ENCODE measurements at places on chromosomes 12 and 14.

DNA sequence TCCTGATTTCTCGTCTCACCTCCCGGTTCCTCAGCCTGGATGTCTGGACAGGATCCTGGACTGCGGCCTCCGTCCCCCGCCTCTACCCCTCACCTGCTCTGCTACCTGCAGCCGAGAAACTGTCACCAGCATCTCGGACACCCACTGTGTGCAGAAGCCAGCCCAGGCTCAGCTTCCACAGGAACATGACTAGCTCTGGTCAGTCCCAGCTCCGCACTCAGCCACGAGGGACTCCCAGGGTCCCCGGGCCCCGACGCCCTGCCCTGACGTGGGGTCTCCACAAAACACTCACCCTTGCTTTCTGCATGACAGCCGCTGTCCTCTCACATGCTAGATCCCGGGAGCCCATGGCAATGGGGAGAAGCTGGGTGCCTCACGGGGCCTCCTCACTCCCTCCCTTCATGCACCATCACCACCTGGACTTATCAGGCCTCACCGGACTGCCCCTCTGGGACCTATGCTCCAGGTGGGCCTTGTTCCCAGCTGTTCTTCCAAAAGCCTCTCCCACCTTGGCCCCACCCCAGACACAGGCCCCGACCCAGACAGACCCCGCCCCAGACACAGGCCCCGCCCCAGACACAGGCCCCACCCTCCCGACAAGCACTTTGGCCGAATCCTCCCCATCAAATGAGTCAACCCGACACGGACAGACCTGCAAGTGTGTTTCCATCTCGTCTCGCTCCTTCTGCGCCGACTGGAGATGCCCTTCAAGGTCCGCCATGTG, 26.9 kb upstream of the ANKLE2 start:
- DNase-seq: no peak

- no peak for DNase-seq
Measured at GRCh38 chr14:90191154-90191553, 65.2 kb upstream of the PSMC1 start.

- DNase-seq: no peak
Measured at GRCh38 chr12:30932881-30933280, 6.3 kb downstream of the TSPAN11 start.

DNA sequence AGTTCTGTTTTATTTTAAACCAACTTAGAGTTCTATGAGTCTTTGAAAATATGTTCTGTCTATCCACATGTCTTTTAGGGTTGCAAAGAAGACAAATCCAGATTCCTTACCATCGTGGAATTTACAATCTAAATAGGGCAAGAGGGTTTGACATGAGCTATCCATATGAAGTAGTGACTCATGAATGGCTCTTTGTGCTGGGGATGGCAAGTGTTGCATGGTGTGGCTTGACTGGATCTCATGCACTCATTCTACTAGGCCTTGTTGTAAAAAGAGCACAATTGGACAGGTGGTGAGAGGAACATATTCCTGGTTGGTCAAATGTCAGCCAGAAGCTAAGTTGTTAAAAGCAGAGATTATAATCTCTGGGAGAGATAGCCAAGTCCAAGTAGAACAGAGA, 509.1 kb downstream of the DIO2 start:
- DNase-seq: no peak

- no peak for DNase-seq
Measured at GRCh38 chr12:69099201-69099837, 140.1 kb upstream of the CPSF6 start.

- DNase-seq: no peak
Measured at GRCh38 chr14:81567302-81567701, 33.6 kb upstream of the SEL1L start.

GRCh38 chr14:35932659-35933159, 106.6 kb downstream of the BRMS1L start:
- DNase-seq: no peak

- no peak for DNase-seq
Measured at GRCh38 chr14:73887694-73888459, 1.2 kb downstream of the ZNF410 start.

DNA sequence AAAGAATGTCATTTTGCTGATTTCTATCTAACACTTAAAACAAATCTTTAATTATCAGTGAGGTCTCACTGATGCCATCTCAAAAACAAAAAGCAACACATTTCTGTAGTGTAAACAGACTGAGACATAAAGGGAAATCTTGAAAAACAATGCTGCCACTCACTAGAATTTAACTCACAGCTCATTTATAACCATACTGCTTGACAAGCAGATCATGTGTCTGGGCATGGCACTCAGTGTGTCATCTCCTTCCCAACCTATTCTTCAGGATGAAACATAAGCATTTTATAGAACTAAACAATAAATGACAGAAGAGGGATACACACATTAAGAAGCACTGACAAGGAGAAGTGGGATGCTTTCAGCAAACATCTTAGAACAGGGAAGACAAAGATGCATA, 22.4 kb downstream of the ATF7 start:
- no peak for DNase-seq

GRCh38 chr12:114981036-114981435, 297.1 kb upstream of the TBX3 start:
- DNase-seq: no peak

- no peak for DNase-seq
Measured at GRCh38 chr14:62179367-62180018, 417.3 kb downstream of the SNAPC1 start.

DNA sequence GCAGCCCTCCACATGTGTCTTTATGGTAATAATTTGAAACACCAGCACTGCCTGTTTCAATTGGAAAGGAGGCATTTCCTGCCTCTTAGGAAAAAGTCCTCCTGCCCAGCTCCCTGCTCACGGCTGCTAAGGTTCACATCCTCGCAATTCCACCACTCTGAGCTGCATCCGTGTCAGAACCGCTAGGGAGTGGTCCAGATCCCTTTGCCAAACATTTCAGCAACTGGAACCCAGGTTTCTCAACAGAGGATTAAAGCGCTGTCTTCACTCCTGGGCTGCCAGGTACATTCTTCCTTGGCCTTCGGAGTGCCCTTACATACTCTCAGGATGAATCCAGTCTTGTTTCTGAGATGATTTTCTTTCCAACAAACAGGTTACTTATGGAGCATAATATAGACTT, 23.3 kb downstream of the C14orf132 start:
- DNase-seq: no peak

DNA sequence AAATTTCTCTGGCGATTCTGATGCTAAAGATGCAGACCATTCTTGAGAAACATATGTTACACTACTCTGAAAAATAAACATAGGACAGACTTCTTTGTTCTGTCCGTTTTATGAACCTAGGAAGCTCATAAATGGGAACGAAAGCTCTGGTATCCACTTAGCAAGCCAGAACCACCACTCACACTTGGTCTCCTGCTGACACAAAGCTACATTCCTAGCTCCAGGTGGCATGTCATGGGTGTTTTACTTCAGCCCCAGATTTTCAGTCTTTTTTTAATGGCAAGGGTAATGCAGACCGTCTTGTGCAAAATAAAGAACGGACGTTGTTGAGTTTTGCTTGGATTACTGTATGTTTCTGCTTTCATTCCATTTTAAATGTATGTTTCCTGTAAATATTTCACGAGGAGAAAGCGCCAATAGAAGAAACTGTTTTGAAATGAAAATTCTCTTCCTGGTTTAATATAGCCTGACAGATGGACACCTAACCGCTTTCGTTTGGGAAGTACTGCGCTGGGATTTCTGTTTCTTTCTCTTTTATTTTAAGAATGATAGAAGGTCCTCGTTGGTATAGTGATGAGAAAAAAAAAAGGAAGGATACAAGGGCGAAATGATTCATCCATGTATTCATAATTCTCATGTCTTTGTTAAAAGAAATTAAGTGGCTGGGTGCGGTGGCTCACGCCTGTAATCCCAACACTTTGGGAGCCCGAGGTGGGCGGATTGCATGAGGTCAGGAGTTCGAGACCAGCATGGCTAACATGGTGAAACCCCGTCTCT, 871 bp upstream of the COQ5 start:
- DNase-seq: no peak

GRCh38 chr12:11446372-11446771, 51.0 kb upstream of the PRB2 start:
- no peak for DNase-seq

DNA sequence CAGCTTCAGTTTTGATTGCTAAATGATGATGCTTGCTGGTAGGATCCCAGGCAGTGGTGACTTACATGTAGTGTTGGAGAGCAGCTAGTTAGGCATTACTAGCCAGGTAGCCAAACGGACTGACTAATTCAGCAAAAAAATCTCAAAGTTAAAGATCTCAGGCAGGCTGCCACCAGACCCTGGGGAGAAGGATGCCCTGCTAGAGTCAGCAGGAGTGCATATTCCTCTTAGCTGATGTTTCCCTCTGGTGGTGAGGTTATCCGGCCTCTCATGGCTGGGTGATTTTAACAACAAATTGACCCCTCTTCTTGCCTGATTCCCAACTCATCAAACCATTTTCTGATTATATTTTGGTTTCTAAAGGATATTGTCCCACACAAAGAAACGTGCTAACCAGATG, 2.8 kb downstream of the EFS start:
- no peak for DNase-seq

DNA sequence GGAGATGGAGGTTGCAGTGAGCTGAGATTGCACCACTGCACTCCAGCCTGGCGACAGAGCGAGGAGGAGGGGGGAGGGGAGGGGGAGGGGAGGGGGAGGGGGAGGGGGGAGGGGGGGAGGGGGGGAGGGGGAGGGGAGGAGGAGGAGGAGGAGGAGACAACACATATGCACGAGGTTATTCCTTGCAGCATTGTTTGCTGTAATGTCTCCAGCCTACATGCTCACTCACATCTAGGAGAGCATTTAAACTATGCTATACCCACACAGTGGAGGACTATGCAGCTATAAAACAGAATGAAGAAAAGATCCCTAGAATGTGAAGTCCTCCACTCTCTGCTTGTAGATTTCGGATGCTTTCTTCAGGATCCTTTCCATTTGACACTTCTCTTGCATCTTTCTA, 3.5 kb upstream of the HIGD1C start:
- no peak for DNase-seq

DNA sequence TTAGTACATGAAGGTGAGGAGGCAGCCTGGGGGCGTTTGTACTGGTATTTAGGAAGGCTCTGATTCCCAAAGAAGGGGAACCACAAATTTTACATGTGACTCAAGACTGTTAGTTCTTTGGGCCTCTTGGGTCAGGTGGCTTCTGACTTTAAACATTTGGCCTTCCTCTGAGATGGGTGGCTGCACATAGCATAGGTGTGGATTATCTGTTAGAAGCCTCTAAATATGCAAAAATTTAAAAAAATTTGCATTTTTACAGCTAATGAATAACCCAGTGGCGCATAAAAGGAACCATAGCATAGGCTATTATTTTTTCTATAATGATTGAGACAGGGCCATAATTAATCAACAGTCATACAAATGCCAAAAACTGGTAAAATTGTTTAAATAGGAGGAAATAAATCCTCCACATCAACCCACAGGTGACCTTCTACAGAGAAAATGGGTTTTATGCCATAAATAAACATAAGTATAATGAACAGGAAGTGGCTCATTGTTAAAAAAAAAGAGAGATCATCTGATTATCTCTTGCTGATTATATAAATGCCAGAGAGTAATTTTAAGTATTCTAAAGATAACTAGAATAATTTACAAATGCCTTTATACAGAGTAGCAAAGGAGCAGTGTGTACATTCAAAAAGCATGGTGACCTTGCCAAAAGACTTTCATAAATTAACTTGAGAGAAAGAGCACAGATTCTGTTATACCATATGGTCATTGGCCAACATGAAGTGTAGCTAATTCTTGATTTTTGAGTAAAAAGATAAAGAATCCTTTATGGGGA, 284.2 kb upstream of the ATP2B1 start:
- DNase-seq: no peak

DNA sequence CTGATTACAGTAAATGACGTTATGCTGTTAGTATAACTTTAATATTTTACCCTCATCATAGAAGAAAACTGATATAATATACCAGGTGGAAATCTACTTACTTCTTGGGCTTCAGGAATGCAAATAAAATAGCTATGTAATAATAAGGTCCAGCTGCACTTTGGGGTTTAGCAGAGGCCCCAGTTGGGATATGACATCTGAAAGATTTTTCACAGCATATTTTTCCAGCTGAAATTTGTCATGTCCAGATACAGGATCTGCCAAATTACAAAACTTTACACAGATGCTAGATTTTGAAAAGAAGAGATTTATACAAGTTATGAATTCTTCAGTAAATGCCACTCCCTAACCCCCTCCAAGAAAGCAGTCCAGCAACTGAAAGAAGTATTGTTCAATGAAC, 29.2 kb upstream of the DCN start:
- DNase-seq: no peak

DNA sequence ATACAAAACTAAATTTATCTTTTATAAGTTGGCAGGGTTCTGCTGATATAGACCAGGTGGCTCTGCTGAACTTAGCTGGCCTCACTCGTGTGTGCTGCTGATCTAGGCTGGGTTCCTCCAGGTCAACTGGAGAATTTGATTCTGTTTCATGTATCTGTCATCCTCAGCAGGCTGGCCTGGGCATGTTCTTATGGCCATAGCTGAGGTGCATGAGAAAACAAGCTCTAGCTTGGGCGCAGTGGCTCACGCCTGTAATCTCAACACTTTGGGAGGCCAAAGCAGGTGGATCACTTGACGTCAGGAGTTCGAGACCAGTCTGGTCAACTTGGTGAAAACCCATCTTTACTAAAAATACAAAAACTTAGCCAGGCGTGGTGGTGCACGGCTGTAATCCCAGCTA, 24.3 kb upstream of the BCL2L14 start:
- no peak for DNase-seq

DNA sequence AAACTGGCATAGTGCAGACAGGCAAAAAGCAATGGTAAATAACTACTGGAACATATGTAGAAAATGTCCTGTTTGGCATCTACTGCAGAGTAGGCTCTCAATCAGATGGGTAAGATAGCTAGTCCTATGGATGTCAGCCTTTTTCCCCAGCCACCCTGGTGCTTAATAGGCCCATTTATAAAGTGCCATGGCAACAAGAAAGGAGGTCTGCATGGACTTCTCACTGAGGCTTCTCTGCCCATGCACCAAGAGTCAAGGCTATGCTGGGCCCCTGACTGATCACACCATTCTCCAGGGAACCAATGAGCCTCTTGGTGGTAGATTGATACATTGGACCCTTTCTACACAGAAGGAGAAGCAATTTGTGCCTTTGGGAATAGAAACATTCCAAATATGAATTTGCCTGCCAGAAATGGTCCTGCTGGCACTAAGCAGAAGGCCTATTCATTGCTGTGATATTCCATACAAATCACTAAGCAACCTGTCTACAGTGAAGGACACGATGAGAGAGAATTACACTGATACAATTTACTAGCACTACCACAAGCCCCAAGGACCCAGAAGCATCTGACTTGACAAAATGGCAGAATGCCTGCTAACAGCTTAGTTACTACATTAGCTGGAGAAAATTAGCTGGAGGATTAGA, 43.8 kb downstream of the RESF1 start:
- no peak for DNase-seq

GRCh38 chr14:57526942-57527341, 33.3 kb upstream of the CCDC198 start:
- DNase-seq: no peak

GRCh38 chr14:27587103-27587502, 989.3 kb upstream of the NOVA1 start:
- DNase-seq: no peak
